ENCODE measurements at places on chromosomes 4 and X.

DNA sequence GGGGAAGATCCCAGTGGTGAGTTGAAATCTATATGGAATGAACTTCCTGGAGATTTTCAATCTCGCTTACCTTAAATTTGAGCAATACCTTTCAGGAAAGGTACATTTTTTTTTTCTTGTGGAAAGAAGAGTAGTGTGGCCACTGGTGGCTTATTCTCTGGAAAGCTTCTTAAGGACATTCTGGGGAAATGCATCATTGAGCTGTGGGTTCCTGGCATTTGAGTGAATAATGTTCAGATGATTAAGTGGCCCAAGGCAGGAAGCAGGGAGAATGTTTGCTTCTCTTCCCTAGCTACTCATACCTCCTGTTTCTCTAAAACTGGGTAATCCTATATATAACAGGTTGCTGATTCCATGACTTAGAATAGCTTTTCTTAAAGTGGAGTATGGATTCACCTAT, 31.8 kb downstream of the STAG2 start:
- no peak for DNase-seq

GRCh38 chrX:136636121-136636520, 11.8 kb upstream of the CD40LG start:
- DNase-seq: no peak

- DNase-seq: no peak
These were observed 85.1 kb upstream of the SHOX start for GRCh38 chrX:545452-545885.

- DNase-seq: no peak
These were observed 14.1 kb downstream of the HTRA3 start for GRCh38 chr4:8283631-8284121.

- DNase-seq: no peak
These were observed 243.6 kb downstream of the NPFFR2 start for GRCh38 chr4:72275381-72275780.

- no peak for DNase-seq
These were observed 1.0 kb downstream of the TBC1D9 start for GRCh38 chr4:140754918-140755773.

DNA sequence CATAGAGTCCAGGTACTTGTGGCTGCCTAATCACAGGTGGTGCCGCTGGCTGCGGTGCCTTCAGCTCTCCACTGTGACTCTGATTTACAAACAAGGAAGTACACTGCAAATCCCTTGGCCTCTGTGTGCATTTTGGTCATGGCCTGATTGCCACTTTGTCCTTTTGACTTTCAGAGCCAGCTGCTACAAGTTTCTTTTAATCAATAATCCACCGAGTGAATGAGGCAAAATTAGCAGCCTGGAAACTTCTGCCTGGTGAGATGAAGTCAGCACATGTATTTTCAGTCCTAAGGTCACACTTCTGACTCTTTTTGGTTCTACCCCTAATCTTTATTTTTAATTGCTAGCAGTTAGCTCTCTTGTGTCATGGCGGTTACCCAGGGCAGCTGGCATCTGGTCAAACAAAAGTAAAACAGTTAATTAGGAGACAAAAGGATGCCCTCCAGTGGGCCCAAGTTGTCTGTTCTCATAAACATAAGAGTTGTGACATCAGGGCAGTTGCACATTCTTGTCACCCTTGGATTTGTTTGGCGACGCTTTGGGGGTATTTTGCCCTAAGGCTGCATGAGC, 62.3 kb upstream of the LNX1 start:
- no peak for DNase-seq

GRCh38 chrX:120697053-120697452, 67.2 kb upstream of the C1GALT1C1 start:
- no peak for DNase-seq

DNA sequence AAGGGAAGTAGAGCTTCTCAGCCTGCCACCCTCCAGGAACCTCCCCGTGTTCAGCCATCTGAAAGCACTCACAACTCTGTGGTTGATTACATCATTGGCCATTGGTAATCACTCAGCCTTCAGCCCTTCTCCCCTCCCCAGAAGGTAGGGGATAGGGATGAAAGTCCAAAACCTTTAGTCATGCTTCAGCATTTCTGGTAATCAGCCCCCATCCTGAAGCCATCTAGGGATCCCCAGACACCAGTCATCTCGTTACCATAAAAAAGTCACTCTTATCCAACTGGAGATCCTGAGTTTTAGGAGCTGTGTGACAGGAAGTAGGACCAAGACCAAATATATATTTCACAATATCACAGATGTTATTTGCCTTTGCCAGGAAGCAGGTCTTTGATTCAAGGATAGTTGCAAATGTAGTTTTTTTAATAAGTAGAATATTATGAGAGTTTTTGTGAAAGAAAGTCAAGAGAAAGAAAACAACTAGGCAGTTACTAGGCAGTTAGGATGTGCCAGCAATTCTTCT, 364.6 kb upstream of the NOCT start:
- no peak for DNase-seq

DNA sequence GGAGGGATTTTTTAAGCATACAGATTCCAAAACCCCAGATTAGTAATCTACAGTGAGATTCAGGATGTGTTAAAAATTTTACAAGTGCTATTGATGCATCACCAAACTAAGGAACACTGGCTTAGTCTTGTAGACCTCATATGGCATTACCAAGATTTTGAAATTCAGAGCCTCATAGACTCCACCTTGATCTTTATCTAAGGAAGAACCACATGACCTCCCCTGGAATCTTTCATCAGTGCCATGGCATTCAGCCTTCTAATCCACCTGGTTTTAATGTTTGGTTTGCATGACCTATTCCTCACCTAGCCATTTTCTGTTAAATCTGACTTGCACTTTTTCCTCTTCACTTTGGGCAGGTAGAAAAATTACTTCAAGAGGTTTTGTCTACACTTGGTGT, 171.6 kb downstream of the NKX6-1 start:
- no peak for DNase-seq

DNA sequence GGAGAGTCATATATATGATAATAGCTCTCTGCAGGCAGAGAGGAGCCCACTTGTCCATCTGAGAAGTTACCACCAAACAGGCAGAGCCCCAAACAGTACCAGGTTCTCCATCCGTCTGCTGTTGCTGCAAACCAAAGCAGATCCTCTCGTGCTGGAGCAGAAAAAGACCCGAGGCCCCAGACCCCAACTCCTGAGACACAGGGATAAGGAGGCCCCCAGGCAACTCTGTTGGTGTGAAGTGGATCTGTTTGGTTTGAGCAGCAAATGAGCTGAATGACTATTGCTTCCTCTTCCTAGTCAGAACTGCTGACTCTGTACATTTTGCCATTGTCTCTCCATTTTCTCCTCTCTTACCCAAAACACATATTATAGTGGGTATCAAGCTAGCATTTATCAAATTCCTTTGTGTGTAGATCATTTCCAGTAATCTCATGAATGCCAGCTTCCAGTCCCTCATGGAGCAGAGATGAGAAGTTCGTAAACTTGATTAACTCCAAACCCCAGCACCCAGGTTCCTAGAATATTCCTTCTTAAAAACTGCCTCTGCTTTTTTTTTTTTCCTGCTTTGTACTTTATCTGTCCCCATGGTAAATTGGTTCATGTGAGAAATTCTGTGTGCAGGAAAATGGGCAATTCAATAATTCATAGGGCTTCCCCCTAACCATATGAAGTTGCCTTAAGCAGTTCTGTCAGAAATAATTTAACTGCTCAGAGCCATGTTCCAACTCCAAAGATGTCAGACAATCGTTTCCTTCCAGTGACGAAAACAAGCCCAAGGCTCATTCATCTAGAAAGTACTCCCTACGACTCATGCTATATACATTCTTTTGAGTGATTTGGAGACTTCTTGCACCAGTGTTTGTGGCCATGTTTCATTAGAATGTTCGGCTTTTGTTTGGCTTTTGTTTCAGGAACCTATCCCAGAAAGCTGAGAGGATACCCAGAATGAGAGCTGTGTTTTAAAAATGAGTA, 98.6 kb upstream of the ATXN3L start:
- DNase-seq: no peak

DNA sequence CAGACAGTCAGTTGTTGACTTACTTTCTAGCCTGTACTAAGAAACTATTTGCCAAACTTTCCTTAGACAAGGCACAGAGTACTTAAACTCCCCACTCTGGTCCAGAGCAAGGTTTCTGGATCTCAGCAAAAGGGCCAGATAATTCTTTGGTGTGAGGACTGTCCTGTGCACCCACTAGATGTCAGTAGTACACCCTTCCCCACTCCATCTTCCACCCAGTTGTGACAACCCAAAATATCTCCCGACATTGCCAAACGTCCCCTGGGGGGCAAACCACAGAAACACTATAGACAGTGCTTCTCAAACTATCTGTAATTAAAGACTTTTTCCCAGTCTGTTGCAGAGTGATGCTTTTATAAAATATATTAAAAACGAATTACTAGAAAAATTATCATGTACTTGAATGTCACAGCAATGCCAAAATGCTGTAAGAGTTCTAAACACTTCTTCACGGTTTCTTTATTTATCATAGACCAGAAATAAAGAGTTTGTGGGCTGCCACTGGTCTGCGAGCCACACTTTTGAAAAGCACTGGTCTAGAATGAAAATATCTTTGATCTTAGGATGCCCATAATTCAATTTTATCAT, 203.5 kb downstream of the PRDM5 start:
- DNase-seq: peak; percentile 56

DNA sequence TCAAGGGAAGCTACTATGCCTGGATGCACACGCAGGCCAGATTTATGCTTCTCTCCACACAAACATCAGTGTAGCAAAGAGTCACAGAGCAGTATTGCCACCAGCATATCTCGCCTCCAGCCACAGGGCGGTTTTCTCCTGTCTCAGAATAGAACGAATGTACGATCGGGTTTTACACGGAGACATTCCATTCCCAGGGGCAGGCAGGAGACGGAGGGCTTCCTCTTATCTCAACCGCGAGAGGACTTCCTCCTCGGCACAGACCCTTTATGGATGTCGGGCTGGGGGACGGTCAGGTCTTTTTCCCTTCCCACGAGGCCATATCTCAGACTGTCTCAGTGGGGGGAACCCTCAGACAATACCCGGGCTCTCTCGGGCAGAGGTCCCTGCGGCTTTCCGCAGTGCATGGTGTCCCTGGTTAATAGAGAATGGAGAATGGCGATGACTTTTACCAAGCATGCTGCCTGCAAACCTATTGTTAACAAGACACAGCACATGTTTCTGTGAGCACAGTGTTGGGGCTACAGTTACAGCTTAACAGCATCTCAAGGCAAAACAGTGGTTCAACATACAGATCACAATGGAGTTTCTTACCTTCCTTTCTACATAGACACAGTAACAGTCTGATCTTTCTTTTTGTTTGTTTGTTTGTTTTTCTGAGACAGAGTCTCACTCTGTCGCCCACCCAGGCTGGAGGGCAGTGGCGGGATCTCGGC, 24.1 kb downstream of the CSF2RA start:
- no peak for DNase-seq

- DNase-seq: peak; percentile 79
These were observed at the start of gene ZIC3 for GRCh38 chrX:137565921-137566745. TSS of gene ZIC3 (plus strand) at chrX:137566127. CDS start at chrX:137566692, 565 bp downstream.

DNA sequence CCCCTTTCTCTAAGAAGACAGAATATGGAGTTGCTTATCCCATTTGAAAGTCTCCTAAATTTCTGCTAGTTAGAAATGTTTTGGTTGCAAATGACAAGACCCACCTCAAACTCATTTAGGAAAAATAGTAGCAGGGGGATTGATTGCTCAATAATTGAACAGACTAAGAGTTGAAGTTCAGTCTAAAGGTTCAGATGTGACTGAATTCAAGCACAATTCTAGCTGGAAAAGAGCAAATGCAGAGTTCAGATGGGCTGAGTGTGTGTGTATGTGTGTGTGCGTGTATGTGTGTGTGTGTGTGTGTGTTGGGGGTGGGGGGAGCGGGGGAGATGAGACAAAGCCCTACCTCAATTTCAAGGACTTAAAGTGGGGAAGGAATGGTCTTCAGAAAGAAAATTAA, 35.7 kb upstream of the SH3D19 start:
- DNase-seq: no peak

GRCh38 chr4:10460313-10461047, 3.3 kb upstream of the ZNF518B start:
- no peak for DNase-seq

DNA sequence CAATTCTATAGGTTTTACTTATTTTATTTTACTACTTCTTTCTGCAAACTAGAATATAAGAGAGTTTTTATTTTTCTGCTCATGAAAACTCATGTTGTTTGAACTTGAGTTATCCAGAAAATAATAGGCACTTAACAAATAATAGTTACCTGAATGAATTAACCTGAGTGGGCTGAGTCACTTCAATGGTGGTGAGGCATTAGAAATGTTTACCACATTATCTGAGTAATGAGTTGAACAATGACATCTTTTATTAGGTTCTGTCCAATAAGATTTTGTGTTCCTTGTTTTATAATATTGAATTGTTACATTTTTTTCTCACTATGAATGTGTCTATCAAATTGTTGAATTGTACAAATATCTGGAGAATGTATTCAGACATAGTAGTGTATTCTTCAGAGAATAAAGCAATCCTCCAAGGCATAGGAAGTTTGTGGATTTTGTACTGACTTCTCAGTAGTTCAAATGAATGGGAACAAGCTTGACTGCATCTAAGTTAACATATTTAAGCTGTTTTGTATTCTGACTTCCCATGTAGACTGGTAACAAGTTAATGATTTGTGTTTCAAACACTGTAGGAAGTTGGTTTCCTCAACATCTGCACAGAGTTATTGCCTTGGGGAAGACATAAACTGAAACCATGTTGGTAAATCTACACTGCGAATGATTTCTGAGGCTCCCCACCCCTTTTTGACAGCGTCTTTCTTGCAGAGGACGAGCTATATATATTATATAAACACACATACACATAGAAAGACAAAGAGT, 1808.9 kb upstream of the TENM3 start:
- DNase-seq: no peak

DNA sequence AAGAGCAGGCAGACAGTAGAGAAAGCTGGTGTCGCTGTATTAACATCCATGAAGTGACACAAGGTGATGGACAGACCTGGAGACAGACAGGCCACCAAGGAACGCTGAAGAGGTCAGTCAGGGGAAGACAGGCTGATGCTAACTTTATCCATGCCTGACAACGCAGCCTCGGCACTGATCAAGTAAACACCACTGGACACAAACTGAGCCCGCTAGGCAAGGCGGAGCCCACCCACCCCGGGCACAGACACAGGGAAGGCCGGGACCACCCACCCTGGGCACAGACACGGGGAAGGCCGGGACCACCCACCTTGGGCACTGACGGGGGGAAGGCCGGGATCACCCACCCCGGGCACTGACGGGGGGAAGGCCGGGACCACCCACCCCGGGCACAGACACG, 18.8 kb downstream of the PPP2R3B start:
- no peak for DNase-seq

GRCh38 chrX:136162827-136163570, 15.7 kb downstream of the FHL1 start:
- peak; percentile 49 for DNase-seq

DNA sequence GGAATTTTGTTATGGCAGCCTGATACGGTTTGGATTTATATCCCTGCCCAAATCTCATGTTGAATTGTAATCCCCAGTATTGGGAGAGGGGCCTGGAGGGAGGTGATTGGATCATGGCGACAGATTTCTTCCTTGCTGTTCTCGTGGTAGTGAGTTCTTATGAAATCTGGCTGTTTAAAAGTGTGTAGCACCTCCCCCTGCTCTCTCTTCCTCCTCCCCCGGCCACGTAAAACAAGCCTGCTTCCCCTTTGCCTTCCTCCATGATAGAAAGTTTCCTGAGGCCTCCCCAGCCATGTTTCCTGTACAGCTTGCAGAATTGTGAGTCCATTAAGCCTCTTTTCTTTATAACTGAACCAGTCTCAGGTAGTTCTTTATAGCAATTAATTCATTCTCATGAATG, 37.9 kb downstream of the SUPT20HL2 start:
- no peak for DNase-seq

- DNase-seq: no peak
These were observed 165.2 kb downstream of the SLC39A8 start for GRCh38 chr4:102180046-102180445.

- DNase-seq: no peak
These were observed 18.3 kb downstream of the CD99L2 start for GRCh38 chrX:150879855-150880807.
